ENCODE measurements at places on chromosomes 1 and 21.

DNA sequence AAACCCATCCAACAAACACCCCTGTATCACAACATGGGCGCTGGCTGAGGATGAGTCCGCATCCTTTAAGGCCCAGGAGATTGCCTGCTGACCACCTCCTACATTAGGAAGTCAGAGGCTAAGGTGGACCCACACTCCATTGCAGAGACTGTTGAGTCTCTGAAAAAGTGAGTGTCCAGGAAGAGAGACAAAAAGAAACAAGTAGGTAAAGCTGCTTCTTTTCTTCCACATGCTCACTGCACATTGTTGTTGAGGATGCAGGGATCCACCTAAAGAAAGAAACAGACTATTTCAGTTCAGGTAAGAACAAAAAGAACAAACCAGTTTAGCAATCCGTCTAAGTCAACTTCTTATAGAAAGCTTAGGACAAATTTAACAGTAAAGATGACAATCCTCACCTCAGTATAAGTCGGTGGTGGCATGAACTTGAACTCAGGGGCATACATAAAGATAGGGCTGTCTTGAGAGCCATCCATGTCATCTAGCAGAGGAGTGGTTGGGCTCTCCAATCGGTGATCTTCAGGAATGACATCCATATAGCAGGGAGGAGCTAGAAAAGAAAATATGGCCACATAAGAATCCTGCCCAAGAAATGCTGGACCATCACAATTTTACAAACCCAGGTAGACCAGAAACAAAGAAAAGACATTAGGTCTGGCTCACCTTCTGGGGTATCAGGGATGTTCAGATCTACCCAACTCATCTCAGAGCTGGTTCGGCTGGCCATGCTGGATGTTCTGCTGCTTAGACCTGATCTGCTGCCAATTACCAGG, 2.6 kb downstream of the TXNIP start:
- no peak for DNase-seq

- DNase-seq, result no peak
Observed at GRCh38 chr1:168167806-168168205, 11.0 kb upstream of the TIPRL start.

GRCh38 chr1:164725401-164725800, 166.4 kb downstream of the PBX1 start:
- peak; percentile 51 for DNase-seq

DNA sequence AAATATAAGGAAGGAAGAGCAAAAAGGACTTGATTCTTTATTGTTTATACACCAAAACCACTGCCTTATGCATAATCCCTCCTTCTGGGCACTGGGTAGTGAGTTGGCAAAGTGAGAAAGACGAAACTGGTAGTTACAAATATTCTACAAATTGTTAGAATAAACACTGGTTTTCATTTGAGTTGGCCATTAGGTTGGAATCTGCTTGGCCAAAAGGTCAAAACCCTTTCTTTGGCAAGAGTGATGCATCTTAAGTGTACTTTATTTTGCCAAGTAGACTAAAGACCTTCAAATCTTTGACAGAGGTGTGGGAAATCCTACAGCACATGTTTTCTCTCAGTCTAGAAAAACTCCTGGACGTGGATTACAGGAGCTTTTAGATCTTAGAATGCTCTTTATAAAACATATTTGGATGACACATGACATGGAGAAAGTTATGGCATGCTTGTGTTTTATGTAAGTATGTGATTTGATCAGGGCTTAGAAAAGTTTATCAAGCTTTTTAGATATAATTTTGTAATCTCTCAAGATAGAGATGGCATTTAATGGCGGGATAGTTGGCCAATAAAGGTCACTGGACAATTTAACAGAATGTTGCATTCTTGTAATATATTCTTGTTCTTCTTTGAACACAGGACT, 120.9 kb downstream of the ROR1 start:
- DNase-seq, result no peak

DNA sequence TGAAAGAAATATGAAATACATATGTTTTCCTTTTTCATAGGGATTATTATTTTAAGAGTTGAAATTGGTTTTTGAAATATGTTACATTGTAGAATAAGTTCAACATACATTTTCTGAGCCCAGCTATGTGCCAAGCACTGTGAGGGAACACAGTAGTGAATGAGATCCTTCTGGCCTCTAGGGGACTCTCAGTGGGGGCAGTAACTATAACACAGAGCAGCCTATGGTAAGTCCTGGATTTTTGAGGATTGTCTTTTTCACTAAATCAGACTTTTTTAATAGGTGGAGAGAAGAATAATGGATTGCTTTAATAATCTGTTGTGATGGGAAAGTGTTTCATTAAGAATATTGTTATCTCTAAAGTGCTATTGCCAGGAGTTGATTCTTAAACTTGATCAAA, 2.4 kb downstream of the DNAJC6 start:
- no peak for DNase-seq

DNA sequence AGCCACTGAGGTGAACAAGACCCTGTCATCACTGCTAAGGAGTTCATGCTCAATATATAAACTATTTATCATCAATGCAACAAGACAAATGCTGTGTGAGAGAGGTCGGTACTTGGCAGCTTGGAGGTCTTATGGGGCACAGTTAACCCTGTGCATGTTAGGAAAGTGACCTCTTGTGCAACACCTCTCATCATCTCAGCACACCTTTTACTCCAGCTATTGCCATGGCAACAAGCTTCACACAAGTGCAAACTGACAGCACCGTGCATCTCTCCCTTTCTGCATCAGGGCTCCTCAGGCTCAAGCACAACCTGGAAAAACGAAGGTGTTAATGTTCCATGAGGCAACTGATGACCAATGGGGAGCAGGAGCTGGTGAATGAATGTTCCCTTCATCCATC, 14.7 kb upstream of the MYSM1 start:
- DNase-seq, result no peak

- no peak for DNase-seq
Observed at GRCh38 chr21:33852485-33852884, 63.1 kb downstream of the ATP5PO start.

DNA sequence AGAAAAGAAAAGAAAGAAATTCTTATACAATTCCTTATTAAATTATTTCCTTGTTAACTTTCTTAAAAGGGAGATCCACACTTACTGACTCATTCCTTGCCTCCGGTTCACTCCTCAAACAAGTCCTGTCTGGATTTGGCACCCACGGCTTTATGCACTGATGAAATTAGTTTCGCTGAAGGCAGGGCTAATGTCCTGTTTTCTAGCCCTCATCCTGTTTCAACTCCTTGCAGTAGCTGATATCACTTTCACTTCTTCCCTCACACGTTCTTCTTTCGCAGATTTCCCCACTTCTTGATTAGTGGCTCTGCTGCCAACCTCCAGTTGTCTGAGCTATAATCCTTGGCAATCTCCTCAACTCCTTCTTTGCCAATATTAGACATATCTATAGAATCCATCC, 215.2 kb downstream of the URB2 start:
- DNase-seq, result no peak

- DNase-seq, result no peak
Observed at GRCh38 chr1:183490932-183491331, 18.6 kb downstream of the SMG7 start.

DNA sequence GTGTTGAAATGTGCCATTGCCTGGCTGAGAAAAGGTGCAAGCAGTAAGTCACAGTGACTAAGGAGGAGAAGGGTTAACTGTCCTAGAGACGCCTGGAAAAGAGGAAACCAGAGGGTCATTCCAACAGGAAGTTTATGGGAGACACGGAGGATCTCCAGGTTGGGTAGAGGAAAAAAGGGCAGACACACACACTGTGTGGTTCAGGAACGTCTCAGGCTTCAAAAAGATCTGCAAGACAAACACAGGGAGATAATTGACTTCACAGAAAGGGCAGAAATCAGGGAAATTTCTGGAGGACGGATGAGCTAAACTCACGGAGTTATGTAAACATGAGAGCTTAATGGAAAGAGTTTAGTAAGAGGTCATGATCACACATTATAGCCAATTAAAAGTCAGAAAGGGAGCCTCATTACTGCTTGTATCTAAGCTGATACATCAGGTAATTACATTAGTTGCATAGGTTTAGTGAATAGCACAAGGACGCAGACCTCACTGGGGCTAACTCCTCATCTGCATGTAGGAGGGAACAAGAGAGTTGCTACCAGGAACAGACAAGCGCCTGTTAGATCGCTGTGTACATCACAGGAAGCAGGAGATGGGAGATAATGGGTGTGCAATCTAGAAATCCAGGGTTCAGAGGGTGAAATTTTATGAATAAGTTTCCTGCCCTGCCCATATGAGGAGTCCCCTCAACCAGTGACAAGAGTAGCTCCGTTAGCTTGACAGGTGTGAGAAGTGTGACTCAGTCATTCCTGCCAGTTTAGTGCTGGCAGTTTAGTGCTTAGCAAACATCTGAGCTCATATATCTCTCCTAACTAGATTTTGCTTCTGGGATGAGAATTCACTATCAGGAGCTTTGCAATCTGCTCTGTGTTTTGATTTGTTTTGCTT, 96.6 kb upstream of the TNR start:
- no peak for DNase-seq

- no peak for DNase-seq
Observed at GRCh38 chr1:186474208-186474607, 13.3 kb upstream of the PDC start.

DNA sequence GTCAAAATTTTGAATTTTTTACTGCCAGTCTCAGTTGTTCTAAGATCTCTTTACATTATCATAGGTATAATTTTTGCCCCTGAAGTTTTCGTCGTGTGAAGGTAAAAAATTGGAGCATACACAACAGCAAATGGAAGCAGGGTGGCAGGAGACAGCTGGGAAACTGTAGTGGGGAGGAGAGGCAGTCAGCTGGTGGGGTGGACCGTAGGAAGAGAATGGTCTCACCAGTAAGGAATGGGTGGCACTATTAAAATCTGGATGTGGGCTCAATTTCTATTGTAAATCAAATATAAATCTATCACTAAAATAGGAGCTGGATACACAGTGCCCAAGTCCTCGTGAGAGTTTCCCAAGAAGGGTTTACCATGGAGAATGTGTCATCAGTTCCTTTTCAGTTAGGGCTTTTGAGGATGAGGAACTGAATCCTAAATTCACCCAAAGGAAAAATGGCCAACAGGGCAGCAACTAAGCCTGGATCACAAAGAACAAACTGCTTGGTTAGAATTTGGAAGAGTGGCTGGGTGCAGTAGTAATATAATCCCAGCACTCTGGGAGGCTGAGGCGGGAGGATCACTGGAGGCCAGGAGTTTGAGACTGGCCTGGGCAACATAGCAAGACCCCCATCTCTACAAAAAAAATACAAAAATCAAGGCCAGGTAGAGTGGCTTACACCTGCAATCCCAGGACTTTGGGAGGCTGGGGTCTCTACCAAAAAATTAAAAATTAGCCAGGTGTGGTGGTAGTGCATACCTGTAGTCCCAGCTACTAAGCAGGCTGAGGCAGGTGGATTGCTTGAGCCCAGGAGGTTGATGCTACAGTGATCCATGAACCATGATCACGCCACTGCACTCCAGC, 10.5 kb upstream of the IRF2BP2 start:
- DNase-seq, result no peak

DNA sequence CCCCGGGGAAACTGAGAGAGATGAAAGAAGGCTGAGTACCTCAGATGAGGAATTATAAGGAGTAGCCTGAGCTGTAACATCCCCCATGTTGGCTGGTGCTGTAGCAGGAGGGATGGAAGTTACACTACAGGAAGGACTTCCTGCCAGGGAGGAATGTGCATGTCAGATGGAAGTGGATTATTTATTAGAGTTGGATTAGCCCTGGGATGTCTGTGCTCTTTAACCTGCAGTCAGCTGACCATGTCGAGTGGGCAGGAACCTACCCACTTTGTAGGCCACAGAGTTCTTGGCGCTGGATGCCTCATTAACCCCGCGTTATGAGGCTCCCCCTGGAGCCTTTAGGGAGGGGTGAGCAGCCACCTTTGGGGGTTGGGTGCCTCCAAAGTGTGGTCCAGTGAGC, 757 bp upstream of the SEMA4A start:
- DNase-seq, result no peak

GRCh38 chr1:20195462-20195780, 9.1 kb upstream of the PLA2G2C start:
- DNase-seq, result no peak

DNA sequence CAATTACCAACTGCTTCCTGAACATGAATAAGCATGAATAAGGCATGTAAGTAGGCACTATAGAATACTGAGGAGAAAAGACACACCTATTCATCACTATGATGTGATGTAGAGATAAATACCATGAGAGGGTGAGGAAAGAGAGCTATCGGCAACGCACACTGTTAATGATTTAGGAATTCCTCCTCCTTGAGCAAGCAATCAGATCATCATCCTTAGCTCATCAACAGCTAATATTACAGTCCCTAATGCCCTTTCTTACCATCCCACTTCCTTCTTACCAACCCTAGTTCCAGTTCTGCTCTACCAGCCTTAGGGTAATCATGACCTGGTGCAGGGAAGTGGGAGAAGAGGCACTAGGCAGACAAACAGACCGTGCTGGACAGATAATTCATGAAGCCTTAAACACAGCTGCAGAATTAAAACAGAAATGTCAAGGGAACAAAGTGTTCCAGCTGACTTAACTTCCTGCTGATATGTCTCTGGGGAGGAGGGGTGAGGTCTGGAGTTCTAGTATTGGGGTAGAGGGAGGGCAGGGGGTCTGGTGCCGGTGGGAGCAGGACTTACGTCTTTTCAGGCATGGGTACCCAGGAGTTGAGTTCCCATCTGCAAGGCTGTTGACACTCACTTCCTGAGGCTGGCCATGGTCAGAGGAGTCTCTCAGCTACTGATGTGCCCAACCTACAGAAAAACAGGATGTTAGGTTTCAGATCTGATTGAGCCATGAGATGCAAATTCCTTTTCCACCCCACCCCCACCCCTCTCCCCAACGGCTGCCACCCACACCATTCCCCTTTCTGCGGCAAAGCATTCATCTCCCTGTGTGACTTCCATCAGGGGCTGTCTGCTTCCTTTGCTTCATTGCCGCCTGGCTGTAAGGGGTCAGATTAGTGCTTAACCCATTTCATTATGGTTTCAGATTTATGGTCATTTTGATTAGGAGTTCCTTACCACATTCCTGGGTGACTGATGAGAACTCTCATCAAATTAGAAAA, 12.6 kb upstream of the RCSD1 start:
- no peak for DNase-seq
